Tibial nerve (tissue), 4 donors: ENCODE measurements at places on chromosomes 11 and 22. TPM values are rescaled to one million over a fixed set of nuclear protein-coding genes. Genes with fewer than 3 reads are reported as not detected.

Gene LRRC4C
- 15.7 TPM for total RNA-seq

Gene GP1BB
- 4.5 TPM for total RNA-seq

Gene PTPRCAP
- 14.4 TPM for total RNA-seq

Gene OR52I2
- total RNA-seq = not detected

Gene XKR3
- total RNA-seq = not detected

Gene MS4A14
- 5.5 TPM for total RNA-seq

Gene CYTH4
- total RNA-seq = 14.9 TPM

Gene C11orf65
- 0.84 TPM for total RNA-seq

Gene CHRM4
- not detected for total RNA-seq

Gene APOBEC3G
- 13.2 TPM for total RNA-seq

Gene CCDC88B
- total RNA-seq = 11.9 TPM

DNA sequence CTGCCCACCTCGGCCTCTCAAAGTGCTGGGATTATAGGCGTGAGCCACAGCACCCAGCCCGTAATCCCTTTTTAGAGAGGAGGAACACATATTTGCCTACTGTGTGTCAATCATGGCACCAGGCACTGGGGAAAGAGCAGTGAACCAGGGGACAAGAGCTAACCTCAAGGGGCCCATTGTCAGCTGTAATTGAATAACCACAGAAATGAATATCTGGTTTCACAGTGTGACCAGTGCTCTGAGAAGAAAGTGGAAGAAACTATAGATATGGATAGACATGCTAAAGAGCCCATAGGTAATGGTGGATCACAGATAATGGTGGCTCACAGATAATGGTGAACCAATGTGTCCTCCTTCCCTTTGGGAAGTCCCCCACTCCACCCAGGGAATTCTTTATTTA lies 8.6 kb upstream of the KCTD14 start:
- no peak for DNase-seq
- no peaks in the 10 kb centered on the region for H3K27me3 ChIP-seq
- H3K4me1 ChIP-seq = peaks cover 13% of the 10 kb centered on the region
- H3K36me3 ChIP-seq = no peaks in the 10 kb centered on the region
- no peak overlapping the region for H3K4me3 ChIP-seq

- DNase-seq = no peak
- no peak overlapping the region for H3K27ac ChIP-seq
- H3K36me3 ChIP-seq = no peaks in the 10 kb centered on the region
Observed at GRCh38 chr11:98600786-98601773, 419.7 kb upstream of the CNTN5 start.

DNA sequence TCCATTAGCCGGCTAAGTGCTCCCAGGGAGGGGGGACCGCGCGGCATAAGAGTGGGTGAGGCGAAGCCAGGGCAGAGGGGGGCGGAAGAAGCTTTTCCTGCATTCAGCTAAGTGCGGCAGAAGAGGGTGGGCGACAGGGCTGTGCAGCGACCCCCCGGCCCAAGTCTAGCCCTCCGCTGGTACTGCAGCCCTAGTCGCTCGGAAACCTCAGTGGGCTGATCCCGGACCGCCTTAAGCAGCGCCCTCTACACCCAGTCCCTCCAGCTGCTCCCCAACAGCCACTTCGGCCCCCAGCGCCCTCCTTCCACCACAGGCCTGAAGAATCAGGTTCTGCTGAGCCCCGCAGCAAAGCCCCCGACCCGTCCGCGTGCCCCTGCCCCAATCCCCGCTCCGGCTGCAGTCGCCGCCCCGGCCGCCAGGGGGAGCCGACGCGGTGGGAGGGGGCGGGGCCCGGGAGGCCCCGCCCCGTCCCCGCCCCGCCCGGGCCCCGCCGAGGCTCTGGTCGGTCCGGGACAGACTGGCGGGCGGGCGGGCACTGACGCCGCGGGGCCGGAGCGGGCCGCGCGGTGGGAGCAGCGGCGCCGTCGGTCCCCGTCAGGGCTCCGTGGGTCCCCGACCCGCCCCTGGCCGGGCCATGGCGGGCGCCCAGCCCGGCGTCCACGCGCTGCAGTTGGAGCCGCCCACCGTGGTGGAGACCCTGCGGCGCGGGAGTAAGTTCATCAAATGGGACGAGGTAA lies at the start of gene PLCB3:
Gene PLCB3 (plus strand): TSS at position 515 of the 737 bp plus-strand sequence. CDS start 120 bp downstream, at position 635.
- H3K27ac ChIP-seq = peak within 1 kb of the TSS; percentile 89
- H3K4me3 ChIP-seq = peak within 1 kb of the TSS; percentile 61
- H3K36me3 ChIP-seq = no peaks in the 10 kb centered on the region
- H3K4me1 ChIP-seq = peaks cover 65% of the 10 kb centered on the region

DNA sequence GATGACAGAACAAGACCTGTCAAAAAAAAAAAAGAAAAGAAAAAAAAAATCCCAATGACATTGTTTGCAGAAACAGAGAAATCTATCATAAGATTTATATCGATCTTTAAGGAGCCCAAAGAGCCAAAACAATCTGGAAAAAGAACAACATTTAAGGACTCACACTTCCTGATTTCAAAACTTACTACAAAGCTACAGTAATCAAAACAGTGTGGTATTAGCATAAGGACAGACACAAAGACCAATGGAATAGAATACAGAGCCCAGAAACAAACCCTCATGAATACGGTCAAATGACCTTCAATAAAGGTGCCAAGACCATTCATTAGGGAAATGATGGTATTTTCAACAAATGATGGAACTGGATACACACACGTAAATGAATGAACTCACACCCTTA lies 12.2 kb downstream of the ARVCF start:
- H3K27ac ChIP-seq = no peak overlapping the region
- H3K27me3 ChIP-seq = no peaks in the 10 kb centered on the region
- DNase-seq = no peak
- peaks cover 41% of the 10 kb centered on the region for H3K4me1 ChIP-seq
- H3K36me3 ChIP-seq = no peaks in the 10 kb centered on the region

GRCh38 chr11:93652161-93652597 lies 9.3 kb upstream of the CEP295 start:
- H3K4me1 ChIP-seq = no peaks in the 10 kb centered on the region
- H3K4me3 ChIP-seq = no peak overlapping the region
- no peak overlapping the region for H3K27ac ChIP-seq

DNA sequence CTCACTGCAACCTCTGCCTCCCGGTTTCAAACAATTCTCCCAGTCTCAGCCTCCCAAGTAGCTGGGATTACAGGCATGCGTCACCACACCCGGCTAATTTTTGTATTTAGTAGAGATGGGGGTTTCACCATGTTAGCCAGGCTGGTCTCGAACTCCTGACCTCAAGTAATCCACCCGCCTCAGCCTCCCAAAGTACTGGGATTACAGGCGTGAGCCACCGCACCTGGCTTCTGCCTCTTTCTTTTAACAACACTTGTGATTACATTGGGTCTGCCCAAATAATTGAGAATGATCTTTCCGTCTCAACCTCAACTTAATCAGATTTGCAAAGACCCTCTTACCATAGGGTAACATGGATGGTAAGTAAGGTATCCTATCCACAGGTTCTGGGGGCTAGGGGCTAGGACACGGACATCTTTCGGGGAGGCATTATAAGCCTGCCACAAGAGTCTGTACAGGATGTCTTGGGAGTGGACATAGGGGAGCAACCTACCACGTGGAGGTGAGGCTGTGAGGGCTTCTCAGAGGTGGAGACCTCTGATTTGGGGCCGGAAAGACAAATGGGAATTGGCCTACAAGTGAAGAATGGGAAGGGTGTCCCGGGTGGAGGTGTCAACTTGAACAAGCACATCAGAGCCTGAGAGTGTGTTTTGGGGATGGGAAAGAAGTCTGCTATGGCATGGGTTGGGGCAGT lies 2.7 kb upstream of the CBX6 start:
- no peaks in the 10 kb centered on the region for H3K4me1 ChIP-seq
- no peaks in the 10 kb centered on the region for H3K36me3 ChIP-seq
- no peaks in the 10 kb centered on the region for H3K27me3 ChIP-seq
- no peak overlapping the region for H3K27ac ChIP-seq
- no peak overlapping the region for H3K4me3 ChIP-seq

DNA sequence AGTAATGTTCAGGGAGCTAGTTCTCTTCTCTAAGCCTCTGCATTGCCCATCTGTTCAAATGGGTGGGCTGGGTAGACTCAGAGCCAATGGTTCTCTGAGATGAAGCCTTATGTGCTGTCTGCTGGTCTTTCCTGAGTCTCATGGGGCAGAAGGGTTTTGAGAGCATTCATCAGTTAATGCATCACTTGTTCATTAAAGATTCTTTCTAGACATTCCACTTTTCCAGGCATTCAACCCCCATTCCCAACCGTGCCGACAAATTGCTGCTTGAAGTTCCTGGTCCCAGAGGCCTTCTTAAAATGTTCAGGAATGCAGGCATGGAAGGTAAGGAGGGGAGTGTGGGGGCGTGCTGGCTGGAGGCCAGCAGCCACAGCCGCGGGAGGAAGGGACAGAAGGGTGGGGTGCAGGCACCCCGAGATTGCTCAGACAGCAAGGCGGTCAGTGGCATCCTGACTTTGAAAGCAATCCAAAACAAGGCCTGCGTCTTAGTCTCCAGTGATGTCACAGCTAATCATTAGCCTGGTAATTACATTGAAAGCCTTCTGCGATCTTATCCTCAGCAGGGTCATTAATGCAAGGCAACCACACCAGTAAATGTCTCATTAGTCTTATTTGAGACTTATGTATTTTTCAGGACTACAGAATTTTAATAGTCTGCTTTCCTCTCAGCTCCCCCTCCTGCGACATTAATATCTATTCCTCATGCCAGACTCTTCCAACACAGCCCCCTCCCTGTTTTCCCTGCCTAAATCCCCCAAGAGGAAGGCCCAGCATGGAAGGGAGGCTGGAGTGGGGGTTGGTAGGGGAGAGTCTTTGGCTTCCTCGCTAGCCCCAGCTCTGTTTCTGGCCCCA lies 328.8 kb downstream of the MIAT start:
- no peak for DNase-seq
- no peak overlapping the region for H3K27ac ChIP-seq
- no peaks in the 10 kb centered on the region for H3K27me3 ChIP-seq
- H3K4me3 ChIP-seq = no peak overlapping the region

DNA sequence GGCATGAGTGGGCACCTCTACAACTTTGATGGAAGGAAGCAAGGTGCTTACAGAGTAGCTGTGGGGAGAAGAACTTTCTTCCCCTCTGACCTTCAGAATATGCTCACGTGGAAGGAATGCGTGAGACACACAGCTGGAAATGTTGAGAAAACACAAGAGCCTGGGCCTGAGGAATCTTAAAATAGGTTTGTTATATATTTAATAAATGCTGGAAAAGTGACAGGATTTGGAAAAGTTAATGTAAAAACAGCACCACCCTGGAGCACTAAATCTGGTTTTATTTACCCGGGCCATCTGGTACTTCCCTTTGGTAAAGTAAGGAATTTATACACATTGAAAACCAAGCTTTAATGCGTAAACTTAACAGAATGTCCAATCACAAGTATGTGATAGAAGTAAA lies 14.0 kb upstream of the AMPD3 start:
- H3K36me3 ChIP-seq = no peaks in the 10 kb centered on the region
- no peaks in the 10 kb centered on the region for H3K27me3 ChIP-seq
- H3K4me1 ChIP-seq = no peaks in the 10 kb centered on the region
- no peak for DNase-seq

DNA sequence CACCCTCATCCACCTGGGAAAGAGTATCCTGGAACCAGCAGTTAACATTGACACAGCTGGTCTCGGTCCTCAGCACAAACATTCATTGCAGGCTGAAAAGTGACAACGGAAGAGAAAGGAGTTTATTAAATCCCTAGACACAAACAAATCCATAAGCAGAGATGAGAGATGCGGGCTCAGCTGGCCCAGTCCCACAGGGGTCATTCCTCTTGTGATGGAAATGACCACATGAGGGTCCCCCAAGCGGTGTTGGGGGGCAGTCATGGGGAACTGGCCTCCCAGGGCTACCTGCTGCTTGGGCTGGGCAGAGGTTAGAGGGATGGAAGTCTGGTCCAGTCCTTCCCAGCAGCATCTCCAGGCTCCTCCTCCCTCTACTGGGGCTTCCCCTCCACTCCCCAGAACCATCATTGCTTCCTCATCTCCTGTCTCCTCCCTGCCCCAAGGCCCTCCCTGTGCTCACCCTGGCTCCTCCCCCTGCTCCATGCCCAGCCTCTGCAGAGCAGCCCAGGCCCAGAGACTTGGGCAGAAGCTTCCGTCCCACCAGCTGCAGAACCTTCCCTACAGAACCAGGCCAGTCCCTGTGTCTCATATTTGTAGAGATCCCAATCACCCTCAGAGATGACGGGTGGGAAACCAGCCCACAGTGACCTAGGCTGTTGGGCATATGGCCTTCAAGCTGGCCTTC lies 5.4 kb upstream of the IGLL5 start:
- H3K4me3 ChIP-seq = no peak overlapping the region
- H3K36me3 ChIP-seq = no peaks in the 10 kb centered on the region
- H3K27ac ChIP-seq = no peak overlapping the region
- no peaks in the 10 kb centered on the region for H3K4me1 ChIP-seq

DNA sequence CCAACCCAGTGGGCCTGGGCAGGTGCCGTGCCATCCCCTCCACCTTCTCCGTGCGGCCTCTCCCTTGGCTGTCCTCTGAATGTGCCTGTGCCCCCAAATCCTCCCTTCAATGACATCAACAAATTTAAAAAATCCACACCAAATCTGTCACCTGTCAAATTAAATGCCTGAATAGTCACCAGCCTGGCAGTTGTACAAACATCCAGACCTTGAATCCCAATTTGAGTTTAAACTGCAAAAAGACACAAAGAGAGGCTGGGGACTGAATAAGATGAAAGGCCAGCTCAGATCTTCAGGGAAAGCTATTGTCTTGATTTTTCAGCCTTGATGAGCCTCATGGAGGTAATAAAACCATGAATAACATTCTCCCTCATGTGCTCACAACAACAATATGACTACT lies 194.7 kb downstream of the KIRREL3 start:
- no peaks in the 10 kb centered on the region for H3K27me3 ChIP-seq
- H3K4me3 ChIP-seq = no peak overlapping the region
- H3K36me3 ChIP-seq = no peaks in the 10 kb centered on the region

GRCh38 chr11:76653674-76654284 lies 16.8 kb downstream of the LRRC32 start:
- H3K27me3 ChIP-seq = no peaks in the 10 kb centered on the region
- no peaks in the 10 kb centered on the region for H3K36me3 ChIP-seq
- H3K27ac ChIP-seq = no peak overlapping the region
- no peaks in the 10 kb centered on the region for H3K4me1 ChIP-seq

- no peak overlapping the region for H3K27ac ChIP-seq
- H3K4me1 ChIP-seq = no peaks in the 10 kb centered on the region
- no peaks in the 10 kb centered on the region for H3K27me3 ChIP-seq
- no peak overlapping the region for H3K4me3 ChIP-seq
- DNase-seq = no peak
Observed at GRCh38 chr11:4671741-4672140, 25.9 kb downstream of the OR51E2 start.

DNA sequence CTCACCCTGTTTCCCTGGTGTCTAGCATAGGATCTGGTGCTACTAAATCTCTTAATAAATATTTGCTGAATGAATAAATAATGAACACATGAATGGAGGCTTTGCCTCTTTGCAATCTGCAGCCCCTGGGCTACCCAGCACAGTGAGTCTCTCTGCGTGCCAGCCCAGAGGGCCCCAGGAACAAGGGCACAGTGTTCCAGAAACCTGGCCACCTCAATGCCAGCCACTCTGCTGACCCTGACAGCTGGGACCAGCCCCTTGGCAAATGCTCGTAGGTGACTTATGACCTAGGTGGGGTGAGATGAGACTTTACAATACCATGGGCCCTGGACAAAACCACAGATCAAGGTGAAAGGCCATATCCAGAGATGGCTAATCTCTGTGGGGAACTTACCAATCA lies 31.6 kb downstream of the UQCR10 start:
- H3K27ac ChIP-seq = peak overlapping the region; percentile 66
- no peak for DNase-seq
- peaks cover 99% of the 10 kb centered on the region for H3K36me3 ChIP-seq
- peaks cover 29% of the 10 kb centered on the region for H3K4me1 ChIP-seq
- peak overlapping the region; percentile 17 for H3K4me3 ChIP-seq

- H3K4me1 ChIP-seq = no peaks in the 10 kb centered on the region
- H3K27me3 ChIP-seq = no peaks in the 10 kb centered on the region
- no peak overlapping the region for H3K27ac ChIP-seq
- DNase-seq = no peak
Observed at GRCh38 chr22:41458161-41458728, 10.2 kb downstream of the PHF5A start.
